ENCODE measurements at places on chromosomes 5 and 9. TPM values are rescaled to one million over a fixed set of nuclear protein-coding genes. Genes with fewer than 3 reads are reported as not detected.

Gene GHR
- under 0.01 TPM for total RNA-seq

Gene PCDHGA1
- total RNA-seq, result 3.3 TPM

Gene SHROOM1
- 4.8 TPM for total RNA-seq

Gene HBEGF
- total RNA-seq, result 3.9 TPM

Gene ECSCR
- 0.60 TPM for total RNA-seq

Gene SPINK4
- not detected for total RNA-seq

Gene NUTM2G
- not detected for total RNA-seq

Gene IGFBPL1
- total RNA-seq, result not detected

Gene RANBP6
- total RNA-seq, result 27.2 TPM

Gene C8G
- total RNA-seq, result not detected

Gene PCDHGB7
- 0.48 TPM for total RNA-seq

Gene WNK2
- not detected for total RNA-seq

Gene CTSL
- total RNA-seq, result 169 TPM

Gene IQGAP2
- 0.24 TPM for total RNA-seq

Gene PCSK1
- total RNA-seq, result 4.6 TPM

Gene FAM221B
- total RNA-seq, result not detected

Gene MEF2C
- total RNA-seq, result 32.1 TPM

Gene ANKRD18B
- not detected for total RNA-seq

Gene RNF208
- total RNA-seq, result not detected

Gene PAXX
- 24.5 TPM for total RNA-seq

Gene TEK
- total RNA-seq, result not detected

Gene FAM81B
- total RNA-seq, result not detected

Gene NIPAL4
- total RNA-seq, result 0.10 TPM

Gene NTNG2
- 0.36 TPM for total RNA-seq

Gene PCDHA1
- total RNA-seq, result not detected
